CD4-positive, alpha-beta T cell treated with Interferon alpha-2 for 1 hour (primary cell): ENCODE measurements at places on chromosomes 16 and 17.

- no peak for DNase-seq
Observed at GRCh38 chr16:84631886-84632285, 14.0 kb upstream of the COTL1 start.

DNA sequence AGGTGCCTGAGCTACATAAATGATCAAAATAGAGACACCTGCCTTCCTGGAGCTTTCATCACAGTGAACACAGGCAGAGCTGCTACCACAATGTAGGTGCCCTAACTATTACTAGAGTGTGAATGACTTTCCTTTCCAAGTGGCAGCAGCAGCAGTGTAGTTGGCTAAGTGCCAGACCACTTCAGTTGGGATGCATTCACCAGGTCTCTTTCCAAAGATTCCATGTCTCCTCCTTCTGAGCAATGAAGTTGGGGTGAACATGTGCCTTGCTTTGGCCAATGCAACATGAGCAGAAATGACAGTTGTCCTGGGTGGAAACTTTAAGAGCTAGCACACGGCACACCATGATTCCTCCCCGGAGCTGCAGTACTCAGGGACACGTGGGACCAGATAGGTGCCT is 23.3 kb upstream of the CACNG4 start:
- DNase-seq = no peak

DNA sequence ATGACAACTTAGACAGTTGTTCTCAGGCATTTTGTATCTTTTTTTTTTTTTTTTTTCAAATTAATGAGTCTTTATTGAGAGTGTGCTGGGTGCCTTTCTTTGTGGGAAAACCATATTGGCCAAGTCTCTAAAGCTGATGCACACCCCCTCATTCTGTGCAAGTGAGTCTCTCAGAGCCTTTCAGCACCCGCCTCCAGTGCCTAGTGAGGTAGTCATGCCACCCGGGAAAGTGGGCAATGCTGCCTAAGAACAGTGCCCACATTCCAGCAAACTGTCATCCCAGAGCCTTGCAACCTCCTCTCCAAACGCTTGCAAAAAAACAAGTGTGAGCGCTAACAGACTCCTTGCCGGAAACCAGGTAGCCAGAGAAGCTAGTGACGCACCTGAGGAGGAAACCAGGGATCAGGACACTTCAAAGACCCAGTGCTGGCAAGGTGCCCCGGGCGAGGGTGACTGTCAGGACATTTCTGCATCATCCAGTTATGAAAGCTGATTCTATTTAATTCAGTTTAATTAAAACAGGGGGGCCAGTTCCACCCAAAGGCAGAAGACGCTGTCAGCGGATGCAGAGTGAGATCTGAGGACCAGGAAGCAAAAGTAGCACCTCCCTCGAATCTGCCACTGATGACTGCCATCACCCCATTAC is 34.9 kb downstream of the SMARCE1 start:
- DNase-seq = peak; percentile 85

DNA sequence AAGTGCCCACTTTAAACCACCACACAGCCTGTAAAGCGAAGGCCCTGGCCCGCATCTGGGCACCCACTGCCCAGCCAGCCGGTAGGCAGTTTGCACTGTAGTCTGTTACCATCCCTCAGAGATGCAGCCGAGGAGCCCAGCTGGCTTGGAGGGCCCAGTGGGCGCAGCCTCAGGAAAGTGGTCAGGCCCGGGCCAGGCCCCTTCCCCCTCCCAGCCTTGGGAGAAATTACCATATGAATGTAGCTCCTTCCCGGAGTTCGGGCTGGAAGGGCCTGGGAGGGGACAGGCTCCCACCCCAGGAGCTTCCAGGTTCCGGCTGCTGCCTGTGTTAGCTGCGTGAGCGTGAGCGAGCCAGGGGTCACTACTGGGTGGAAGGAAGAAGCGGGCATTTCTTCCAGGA is 325.4 kb downstream of the SEC14L1 start:
- DNase-seq = no peak

- no peak for DNase-seq
Observed at GRCh38 chr17:81247339-81247990, 8.3 kb downstream of the NDUFAF8 start.

DNA sequence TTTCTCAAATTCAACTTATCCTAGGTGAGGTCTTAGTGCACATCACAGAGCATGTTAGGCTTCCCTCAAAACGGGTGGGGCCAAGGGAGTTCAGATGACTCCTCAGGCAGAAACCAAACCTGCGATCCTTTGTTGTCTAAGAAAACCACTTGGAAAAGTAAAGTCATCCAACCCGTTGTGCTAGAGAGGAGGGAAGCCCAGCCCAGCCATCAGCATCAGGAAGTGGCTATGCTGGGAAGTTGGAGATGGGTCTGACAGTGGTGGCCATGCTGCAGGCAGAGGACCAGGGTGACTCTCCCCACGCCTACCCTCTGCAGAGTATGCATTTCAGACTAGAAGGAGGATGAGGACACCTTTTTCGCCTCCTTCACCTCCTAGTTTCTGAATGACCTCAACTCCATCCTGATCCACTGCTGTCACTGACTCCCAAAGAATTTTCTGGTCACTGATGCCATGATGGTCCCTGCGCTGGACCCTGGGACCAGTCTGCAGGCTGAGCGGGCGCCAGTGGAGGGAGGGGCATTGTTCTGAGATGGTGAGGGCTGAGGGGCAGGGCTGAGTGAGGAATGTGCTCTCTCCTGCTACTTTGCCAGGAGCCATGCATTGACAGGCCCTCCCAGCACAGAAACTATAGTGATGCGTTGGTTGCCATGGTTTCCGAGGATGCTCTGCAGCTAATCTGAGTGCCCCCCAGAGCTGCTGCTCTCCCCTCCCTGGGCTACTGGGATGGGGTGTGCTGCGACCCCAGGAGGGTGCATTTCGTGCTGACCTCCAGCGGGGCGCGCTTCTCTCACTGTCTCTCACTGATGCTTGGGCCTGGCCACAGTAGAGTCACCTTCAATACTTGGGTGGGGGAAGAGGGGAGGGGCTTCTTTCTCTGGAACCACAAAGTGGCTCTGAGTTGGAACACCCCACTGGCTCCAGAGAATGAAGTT is 20.4 kb downstream of the ALOX12B start:
- DNase-seq = no peak

DNA sequence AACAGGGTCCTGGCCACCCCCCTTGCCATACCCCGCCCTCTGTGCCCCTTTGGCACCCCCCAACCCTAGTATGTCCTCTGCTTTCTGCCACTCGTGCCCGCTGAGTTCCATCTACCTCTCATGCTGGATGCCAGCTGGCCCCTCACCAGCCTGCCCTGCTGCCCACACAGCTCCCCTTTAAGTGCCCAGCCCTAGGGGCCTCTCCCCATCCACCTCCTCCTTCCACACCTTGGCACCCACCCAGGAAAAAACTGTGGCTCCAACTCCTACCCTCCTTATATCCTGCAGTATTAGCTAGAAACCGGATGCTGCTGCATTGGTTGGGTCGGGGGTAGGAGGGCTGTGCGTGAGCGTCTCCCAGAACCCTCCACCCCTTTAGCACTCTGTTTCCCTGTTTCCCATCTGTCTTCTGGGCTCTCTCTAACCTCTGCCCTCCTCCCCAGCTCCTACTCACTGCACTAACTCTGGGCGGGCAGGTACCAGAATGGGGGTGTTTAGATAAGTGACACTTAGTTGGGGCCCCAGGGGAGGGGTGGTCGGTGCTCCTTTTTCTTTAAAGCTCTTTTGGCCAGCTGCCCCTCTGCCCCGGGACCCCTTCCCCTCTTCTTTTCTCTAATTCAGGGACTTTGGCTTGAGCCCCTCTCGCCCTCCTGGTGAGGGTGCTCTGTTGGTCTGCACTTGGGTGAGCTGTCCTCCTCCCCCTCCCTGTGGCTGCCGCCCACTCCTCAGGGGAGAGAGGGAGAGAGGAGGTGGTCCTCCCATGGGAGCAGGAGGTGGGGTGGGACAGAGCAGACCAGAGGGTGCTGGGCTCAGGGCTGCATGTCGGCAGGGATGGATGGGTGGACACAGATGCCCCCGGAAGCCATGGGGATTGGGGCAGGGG is 9.9 kb downstream of the NR1D1 start:
- no peak for DNase-seq

DNA sequence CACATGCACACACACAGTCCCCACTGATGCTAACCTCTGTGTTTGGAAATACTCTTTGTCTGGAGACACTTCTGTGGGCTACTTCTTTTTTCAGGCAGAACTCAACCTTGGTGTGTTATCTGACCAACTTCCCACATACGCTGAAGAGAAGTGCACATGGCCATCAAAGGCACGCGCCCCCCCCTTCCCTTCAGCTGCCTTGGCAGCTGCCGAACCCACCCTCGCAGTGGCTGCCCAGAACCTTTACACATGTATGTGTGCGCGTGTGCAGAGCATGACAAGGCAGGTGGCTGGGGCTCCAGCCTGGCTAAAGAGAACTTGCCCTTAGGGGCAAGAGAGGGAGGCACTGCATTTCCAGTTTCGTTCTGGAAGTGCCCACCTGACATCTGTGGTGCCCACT is 3.9 kb downstream of the RAPGEFL1 start:
- DNase-seq = no peak

GRCh38 chr17:50328363-50329325 is 17.3 kb upstream of the XYLT2 start:
- no peak for DNase-seq

- DNase-seq = no peak
Observed at GRCh38 chr17:70327723-70328122, 158.4 kb downstream of the KCNJ2 start.

DNA sequence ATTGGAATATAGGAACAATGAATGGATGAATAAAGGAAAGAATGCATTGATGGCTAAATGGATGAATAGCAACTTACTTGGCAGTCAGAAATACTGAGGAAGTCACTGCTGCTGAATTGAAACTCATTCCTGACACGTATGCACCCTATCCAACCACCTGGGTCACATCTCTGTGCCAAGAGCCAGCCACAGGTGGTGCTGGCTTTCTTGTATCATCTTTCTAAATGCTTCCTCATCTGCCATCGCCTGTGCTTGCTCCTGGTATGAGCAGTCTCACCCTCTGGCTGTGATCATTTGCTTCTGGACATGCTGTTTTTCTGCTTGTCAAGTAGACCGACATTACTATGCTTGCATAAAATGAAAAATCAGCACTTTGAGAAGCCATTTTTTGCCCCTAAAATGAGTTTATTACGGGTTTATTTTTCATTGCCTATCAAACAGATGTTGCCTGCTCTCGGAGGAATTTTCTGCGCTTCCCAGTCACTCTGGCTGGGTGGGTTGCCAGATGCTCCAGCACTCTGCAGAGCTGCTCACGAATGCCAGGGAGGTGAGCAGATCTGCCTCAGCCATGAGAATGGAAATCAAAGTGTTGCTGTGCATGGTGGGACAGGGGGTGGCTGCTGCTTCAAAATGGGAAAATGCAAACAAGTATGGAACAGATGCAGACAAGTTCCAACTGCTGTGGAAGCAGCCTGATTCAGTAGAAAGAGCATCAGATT is 1349.6 kb upstream of the CDH8 start:
- DNase-seq = no peak

GRCh38 chr16:19210280-19210924 is 42.4 kb downstream of the SYT17 start:
- peak; percentile 5 for DNase-seq

DNA sequence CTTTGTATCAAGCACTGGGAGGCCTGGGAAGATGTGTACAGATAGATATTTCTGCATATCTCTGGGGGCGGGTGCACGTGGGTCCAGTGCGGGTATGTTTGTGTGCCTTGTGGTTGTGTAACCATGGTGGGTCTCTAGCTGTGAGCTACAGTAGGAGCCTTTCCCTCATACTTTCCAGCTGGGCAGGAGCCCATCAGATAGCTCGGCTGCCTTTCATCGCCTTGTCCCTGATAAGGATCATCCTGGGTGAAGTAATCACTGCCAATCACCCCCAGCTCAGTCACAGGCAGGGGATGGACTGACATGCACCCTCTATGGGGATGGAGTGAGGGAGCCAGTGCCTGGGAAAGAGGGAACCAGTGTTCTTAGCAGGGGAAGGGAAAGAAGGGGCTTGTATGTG is 3.2 kb upstream of the SCRN2 start:
- DNase-seq = no peak

DNA sequence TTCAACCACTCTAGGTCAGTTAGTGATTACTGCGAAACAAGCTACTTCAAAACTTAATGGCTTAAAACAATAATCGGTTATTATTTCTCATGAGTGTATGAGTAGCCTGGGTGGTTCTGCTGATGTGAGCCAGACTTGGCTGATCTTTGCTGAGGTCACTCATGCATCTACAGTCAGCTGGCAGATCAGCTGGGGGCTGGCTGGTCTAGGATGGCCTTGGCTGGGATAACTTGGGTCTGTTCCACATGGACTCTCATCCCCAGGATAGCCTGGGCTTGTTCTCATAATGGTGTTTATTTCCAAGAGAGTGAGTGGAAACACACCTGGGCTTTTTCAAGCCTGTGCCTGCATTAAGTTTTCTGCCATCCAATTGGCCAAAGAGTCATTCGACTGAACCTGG is 13.0 kb downstream of the CCDC182 start:
- no peak for DNase-seq

DNA sequence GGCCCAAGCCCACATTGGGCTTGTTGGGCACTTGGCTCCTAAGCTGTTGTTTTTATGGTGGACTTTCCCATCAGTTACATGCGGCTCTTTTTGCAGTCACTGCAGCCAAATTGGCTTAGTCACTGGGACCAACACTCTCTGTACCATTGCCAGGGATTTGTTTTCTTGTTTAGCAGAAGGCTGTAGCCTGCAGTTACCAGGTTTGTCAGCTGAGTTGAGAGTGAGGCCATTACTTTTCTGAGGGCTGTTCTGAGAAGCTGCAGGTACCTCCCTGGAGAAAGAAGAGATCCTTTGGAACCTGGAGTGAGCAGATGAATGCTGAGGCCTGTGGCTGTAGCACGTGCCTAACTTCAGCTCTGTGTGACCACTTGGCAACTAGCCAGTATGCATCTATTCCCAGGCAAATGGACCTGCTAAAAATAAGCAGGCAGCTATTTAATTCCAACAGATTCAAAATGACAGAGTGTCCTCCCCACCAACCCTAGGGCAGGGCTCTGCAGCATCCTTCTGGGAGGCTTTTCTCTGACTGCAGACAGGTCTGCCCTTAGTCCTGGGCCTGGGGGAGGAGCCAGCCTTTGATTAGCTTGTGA is 12.9 kb downstream of the AKAP1 start:
- DNase-seq = no peak

- peak; percentile 57 for DNase-seq
Observed at GRCh38 chr17:45430738-45431530, 1.7 kb downstream of the ARHGAP27 start.

DNA sequence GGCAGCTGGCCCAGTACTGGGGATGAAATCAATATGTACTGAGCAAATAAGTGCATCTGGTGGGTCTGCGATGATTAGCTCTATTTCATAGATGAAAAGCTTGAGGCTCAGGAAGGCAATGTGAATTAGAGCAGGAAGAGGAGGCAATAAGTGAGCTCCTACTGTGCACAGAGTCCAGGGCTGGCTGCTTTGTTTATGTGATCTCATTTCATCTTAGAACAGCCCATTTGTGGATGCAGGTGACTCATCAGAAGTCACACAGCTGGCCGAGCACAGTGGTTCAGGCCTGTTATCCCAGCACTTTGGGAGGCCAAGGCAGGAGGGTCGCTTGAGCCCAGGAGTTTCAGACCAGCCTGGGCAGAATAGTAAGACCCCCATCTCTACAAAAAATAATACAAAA is 7.1 kb downstream of the TMEM114 start:
- DNase-seq = no peak

DNA sequence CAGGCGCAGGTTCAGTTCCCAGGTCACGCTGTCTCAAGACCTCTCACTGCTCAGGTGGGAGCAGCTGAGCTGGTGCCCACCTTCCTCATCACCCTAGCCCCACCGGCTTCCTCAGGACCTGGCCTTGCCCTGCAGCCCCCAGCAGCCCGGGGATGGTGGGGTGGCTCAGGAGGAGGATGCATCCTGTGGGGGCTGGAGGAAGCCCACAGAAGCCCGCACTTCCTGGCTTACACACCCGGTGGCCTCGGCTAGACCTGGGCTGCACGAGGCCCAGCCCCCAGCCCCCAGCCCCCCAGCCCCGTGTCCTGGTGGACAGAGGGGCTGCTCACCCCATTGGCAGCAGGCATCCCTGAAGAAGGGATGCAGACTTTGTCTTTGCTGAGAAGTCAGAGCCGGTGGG is 43.4 kb downstream of the BAHCC1 start:
- DNase-seq = no peak
